Effector memory CD8-positive, alpha-beta T cell (primary cell): ENCODE measurements at places on chromosomes 2 and 18.

DNA sequence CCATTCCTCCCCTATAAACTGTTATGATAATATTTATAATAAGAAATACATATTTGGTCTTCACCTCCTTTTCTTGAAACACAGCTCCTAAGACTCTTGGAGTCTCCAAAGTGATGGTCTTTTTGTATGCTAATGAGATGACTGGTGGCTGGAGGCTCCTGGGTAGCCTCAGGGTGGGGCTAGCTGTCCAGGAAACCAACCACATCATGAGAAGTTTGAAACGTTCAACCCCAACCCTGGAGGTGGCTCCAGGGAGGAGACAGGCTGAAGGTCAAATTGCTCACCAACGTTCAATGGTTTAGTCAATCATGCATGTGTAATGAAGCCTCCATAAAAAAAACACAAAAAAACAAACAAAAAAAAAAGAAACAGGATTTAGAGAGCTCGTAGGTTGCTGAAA lies 298.7 kb upstream of the MGAT5 start:
- no peak for DNase-seq

DNA sequence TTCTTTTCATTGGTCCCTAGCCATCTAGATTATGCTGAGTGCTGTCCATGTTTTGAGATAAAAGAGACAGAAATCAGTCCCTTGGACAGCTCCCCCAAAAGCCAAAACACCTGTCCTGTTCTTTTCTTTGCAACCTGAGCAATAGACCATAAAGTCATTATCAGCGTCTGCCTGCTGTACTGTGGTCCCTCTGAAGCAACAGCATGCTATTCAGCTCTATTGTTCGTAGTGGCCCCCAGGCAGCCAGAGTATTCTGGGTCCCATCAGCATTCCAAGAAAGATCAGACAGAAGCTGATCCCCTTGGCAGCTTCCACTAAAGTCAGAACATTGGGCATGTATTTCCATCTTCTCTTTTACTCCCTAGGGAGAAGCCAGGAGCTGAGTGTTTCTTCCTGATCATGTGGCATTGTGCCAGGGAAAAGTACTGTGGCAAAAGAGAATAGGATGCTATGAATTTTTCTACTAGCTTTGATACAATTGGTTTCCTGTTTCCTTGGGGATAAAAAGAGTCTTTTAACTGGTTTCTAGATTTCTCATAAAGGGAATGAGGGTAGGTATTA lies 33.6 kb upstream of the ZSWIM2 start:
- no peak for DNase-seq

DNA sequence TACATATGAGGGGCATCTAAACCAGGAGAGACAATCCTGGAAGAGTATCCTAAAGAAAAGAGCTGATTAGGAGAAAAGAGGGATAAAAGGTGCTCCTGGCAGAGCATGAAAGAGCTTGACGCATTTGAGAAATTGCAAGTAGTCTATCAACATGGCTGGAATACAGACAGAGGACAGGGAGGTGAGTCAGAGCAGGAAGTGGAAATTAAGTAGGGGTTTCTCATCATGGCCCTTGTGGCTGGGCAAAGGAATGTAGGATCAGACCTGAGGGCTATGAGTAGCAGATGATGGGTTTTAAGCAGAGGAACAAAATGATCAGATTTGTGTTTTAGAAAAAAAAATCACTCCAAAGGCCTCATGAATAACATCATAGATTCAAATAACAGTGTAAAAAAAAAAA lies 49.2 kb upstream of the UGP2 start:
- no peak for DNase-seq

GRCh38 chr2:28567061-28567471 lies 71.2 kb downstream of the PLB1 start:
- DNase-seq = no peak

- DNase-seq = no peak
Measured at GRCh38 chr18:74316257-74317170, 875 bp downstream of the C18orf63 start.

GRCh38 chr2:28271231-28271918 lies 121.3 kb upstream of the FOSL2 start:
- DNase-seq = no peak

GRCh38 chr2:195343540-195343939 lies 313.5 kb upstream of the SLC39A10 start:
- DNase-seq = no peak

- DNase-seq = no peak
Measured at GRCh38 chr2:119377294-119377992, 10.7 kb downstream of the DBI start.

- DNase-seq = no peak
Measured at GRCh38 chr2:119862127-119862889, 102.6 kb downstream of the PTPN4 start.

- no peak for DNase-seq
Measured at GRCh38 chr2:143720095-143720664, 591.0 kb downstream of the ARHGAP15 start.

DNA sequence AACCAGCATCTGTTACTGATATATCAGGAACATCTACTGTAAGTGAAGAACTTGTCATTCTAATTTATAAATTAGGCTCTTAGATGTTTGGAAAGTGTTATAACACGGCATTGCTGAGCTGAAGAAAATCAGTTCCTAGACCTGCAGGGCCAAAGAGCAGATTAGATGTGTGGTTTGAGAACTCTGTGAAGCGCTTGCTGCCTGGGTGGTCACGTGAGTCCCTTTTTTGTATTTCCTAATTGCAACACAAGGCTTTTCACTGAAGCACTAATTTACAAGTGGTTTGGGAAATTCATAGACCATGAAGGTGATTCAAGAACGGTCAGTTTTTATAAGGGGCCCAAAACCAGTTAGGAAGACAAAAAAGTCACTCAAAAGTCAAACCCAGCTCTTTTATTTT lies 106.9 kb upstream of the SP3 start:
- DNase-seq = no peak

DNA sequence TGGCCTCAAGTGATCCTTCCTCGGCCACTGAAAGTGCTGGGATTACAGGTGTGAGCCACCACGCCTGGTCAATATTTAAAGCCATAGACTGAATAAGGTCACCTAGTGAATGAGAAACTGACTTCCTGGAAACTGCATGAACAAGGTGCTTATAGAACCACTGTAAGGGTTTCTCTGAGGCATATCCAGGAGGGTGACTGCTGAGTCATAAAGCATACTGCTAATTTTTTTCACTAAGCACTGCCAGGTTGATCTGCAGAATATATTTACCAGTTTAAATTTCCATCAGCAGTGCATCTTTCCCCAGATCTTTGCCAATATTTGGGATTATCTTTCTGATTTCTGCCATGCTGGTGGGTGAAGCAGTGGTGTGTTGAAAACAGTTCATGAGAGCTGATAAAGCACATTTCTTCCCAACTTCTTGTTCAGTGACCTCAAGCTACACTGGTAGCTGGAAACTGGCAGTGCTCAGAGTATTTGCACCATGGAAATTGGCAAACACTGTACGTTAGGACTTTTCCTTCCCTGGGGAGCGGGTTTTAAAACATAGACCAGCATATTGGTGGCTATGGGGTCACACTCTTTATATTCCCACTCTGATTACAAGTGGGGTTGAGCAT lies 4.2 kb upstream of the CLIP4 start:
- no peak for DNase-seq

DNA sequence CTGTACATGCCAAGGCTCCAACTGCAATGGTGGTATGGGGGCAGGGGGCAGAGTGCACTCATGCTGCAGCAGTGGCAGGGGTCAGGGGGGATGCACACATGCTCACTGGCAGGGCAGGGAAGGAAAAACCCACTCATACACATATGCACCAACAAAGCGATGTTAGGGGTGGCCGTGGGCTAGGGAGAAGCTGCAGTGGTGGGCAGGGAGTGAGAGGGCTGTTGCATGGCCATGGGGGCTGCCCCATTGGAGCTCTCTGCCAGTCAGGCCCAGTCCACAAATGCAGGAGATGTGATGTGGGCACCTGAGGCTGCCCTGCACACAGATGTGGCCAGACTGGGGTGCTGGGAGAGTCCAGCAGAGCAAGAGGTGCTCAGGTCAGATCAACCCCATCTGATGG lies 238.1 kb upstream of the NXPH2 start:
- DNase-seq = no peak

- peak; percentile 23 for DNase-seq
Measured at GRCh38 chr2:25252291-25253152, 84.1 kb upstream of the POMC start.

- DNase-seq = no peak
Measured at GRCh38 chr2:201411421-201411820, 39.8 kb downstream of the TRAK2 start.

DNA sequence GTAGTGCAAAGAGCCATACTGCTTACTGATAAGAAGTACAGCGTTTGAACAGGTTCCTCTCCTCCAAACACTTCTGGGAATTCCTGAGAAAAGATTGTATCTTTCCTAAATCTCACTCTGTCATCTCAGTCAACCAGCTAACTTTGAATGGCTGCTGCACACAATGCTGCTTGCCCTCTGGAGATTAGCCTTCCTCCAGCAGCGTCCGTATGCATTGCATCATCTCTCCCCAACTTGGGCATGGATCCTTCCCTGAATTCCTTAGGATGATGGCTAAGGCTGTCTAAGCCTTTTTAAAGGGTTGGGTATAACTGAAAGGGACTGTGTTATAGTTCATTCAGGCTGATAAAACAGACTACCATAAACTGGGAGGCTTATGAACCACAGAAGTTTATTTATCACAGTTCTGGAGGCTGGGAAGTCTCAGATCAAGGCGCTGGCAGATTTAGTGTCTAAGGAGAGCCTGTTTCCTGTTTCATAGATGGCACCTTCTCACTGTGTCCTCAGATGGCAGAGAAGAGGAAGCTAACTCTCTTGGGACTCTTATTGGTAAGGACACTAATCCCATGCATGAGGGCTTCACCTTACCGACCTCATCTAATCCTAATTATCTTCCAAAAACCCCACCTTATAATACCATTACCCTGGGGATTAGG lies 105.3 kb downstream of the PAX3 start:
- no peak for DNase-seq

DNA sequence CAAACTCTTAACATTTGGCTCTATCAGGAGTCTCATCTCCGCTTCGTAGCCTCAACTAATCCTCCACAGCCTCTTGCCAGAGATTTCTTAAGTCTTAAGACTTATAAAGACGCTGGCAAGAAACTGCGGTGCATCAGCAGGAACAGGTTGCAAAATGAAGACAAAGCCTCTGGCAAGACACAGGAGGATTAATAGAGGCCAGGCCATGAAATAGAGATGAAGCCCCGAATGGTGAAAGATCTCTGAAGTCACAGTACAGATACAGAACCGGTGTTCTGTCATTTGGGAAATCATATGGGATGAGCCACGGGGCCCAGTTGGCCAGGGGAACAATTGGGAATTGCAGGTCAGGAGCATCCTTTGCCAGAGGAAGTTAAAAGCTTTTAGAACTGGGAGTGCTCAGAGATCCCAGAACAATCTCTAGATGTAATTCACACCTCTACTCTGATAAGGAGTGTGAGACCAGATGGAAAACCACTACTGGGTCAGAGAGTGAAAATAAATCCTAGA lies 190.9 kb upstream of the FOSL2 start:
- DNase-seq = no peak

GRCh38 chr18:8960740-8961657 lies 141.5 kb upstream of the NDUFV2 start:
- no peak for DNase-seq

- DNase-seq = no peak
Measured at GRCh38 chr18:34821669-34822210, 111.6 kb downstream of the DTNA start.

DNA sequence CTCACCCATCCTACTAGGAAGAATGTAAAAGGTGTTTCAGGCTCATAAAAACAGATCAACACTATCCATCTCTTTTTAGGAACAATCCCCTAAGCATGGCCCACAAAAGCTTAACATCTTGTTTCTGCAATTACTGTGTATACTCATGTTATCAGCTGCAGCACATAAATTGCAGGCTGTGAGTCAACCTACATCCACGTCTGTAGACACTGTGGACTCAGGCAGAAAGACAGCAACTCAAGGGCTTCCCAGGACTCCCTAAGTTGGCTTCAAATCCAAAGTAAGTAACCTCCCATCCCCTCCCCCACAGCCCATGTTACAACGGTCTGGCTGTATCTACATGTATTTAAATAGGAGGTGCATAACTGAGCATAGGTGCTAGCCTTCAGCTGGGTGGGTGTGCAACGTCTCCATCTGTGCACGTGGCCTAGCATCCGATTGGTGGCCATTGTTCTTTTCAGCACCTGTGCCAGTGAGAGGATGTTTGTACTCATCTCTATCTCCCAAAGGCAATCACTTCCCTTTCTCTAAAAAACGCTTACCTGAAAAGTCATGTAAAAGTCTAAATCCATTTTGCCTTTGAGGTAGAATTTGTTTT lies 30.1 kb downstream of the UXS1 start:
- DNase-seq = no peak

DNA sequence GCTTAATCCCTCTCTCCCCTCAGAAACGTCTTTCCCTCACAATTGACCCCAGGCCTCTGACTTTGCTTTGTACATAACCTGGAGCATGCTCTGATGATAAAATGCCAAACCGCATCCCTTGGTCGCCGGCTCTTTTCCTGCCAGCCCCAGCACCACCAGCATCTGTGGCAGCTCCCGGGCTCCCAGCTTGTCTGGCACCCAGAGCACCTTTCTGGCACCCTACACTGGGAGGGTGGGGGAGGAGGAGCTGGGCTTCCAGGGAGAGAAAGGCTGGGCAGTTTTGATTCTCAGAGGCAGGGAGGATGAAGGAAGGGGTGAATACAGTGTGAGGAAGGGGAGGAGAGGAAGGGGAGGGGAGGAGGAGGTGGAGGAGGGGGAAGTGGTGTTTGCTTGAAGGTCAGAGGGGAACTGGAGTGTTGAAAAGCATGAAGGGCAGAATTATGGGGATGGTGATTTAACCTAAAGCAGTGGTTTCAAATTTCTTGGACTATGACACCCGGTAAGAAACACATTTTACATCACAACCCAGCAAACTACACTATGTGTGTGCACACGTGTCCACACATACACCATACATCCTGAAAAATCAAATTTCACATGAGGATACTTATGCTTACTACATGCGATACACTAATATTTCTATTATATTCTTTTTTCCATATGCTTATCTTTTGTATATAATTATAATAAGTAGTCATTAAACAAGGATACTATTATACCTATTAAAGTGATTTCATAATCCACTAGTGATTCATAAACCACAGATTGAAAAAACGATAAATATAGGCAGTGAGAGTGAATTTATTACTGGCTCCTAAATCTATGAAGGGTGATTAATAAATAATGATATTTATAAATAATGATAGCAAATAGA lies 30.0 kb upstream of the IGFBP2 start:
- no peak for DNase-seq

- no peak for DNase-seq
Measured at GRCh38 chr2:151729415-151729811, 4.9 kb downstream of the NEB start.

DNA sequence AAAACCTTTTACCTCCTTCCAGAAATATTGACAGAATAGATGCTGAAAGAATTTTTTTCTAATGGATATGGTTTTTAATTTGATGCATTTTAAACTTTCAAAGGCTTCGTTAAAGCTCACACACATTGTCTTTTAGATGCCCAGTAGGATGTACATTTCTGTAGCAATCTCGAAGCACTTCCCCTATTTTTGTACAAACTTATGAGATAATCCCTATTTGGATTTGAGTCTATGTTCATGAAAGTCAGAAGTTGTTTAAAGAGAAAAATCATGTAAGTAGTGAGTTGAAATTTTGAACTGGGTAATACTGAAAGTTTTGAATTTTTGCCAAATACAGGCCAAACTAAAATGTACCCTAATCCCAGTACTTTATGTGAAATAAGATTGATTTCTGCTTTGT lies 38.1 kb upstream of the MMADHC start:
- DNase-seq = no peak

GRCh38 chr18:55453186-55453585 lies 134.8 kb downstream of the TCF4 start:
- no peak for DNase-seq

GRCh38 chr2:201276511-201276910 lies 16.2 kb downstream of the CASP8 start:
- no peak for DNase-seq
